Stimulated activated CD4-positive, alpha-beta T cell treated with anti-CD3 and anti-CD28 coated beads, Interleukin-15, amount 100 ng/mL, for 1 hour (primary cell): ENCODE measurements at places on chromosomes 7 and 10.

DNA sequence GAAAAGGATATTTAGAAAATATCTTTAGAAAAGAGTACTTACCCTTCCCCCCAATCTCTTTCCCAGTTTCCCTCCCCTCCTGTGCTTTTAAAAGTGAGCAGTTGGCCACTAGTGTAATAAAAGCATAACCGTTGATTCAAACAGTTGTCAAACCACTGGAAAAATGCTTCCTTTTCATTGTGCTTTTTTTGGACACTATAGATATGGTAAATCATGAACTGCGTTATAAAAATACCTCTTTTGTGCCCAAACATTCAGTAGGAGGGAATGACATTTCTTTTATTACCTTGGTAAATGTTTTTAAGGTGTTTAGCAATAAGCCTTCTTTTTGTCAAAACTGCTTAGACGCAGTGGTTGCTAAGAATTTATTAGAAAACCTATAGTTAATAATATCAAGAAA lies 232.4 kb downstream of the SLC25A13 start:
- no peak for DNase-seq

DNA sequence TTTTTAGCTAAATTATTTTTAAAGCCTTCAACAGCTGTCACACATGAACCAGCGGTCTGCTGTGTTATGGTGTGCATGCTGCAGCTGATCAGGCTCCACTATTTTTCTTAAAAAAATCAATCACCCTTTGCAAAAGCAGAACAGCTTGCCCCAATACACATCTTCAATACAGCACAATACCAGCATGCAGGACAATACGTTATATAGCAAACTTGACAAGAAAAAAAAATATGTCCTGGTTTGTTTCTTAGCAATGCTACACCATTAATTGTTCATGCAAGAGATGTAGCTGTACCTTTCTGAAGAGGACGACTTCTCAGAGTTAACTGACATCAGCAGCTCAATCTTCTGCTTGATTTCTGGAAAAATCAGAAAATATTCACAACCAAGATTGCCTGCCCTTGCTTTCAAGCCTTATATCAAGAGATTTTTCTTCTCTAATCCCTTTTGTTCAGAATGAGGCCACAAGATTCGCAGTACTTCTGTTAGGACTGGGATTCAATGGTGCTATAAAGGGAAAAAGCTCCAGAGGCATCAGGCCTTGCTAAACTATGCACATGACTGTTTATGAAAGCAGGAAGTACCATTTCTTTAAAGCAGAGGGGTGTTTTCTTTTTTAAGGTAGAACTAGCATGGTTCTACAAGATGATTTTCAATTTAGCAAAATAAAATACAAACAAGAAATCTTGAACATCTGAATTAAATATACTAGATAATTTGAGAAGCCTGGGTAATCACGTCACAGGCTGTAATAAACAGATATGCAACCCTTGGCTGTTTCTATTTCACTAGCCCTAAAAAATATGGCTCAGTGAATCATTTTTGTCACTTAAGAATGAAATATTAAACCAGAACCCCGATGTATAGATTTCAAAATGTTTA lies 120.0 kb downstream of the SRPK2 start:
- DNase-seq, result no peak

DNA sequence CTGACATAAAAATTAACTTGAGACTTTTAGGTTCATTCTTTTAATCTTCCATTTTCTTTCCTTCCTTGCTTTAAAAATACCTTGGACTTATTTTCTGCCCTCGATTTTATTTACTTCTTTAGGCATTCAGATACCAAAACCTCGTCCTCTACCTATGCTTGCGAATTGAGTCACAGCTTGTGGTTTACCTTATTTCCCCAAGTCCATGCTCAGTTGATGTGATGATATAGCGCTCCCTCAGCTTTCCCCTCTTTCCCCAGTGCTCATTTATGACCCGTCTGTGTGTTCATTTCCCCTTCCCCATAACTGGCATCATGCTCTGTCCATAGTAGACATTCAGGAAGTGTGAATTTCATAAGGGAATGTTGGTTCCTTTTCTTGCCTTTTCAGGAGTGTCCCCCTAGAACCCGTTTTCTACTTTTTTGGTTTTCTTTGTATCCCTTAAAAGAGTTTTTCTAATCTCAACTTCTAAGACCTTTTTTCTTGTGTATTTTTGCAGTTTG lies 19.1 kb upstream of the PRKRIP1 start:
- no peak for DNase-seq

DNA sequence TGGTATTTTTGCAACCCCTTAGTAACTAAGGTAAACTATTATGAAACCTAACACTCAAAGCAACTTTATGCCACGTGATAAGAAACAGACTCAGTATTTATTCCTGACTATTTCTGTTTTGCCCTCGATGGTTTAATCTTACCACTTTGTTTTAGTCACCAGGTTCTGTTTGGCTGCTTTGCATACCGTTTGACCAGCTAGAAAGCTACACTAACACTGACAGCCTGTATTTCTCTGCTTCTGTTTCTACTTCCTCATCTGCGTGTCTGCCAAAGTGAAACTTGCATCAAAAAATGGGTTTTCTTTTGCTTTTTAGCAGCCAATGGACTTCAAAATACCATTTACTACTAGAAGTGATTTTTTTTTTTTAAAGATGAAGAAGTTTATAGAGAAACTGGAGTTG lies 802.5 kb downstream of the GRM8 start:
- no peak for DNase-seq

GRCh38 chr10:62735464-62736167 lies 68.9 kb upstream of the ADO start:
- no peak for DNase-seq

DNA sequence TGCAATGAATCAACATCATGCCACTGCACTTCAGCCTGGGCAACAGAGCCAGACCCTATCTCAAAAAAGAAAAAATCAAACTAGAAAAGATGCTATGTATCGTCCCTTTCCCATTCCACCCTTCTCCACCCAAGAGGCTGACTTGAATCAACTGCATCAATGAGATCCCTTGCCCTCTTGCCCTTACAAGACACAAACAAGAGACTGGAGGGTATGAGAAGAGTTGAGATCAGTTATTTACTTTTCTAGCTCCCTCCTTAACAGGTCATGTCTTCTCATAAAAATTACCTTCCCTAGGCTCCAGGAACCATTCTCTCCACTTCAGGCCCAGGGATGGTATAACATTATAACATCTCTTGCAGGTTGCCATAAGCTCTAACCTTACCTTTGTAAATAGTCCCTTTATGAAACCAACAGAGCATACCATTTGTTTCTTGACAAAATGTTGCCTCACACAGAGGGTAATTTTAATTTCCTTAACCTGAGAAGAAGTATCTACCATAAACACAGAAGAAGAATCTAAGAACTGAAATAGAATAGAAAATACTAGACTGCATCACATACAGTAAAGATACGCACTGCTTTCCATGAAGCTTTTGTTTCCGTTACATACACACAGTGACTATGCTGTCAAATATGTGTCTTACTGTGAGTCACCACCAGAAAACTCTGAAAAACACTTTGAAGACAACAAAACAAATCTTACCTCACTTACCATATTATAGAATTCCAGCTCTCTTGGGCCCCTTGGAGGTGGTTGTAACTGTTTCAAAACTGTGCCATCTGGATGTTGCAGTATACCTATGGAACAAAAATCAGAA lies 30.5 kb downstream of the IPMK start:
- DNase-seq, result no peak

GRCh38 chr10:16788125-16788524 lies 29.1 kb downstream of the RSU1 start:
- DNase-seq, result no peak

DNA sequence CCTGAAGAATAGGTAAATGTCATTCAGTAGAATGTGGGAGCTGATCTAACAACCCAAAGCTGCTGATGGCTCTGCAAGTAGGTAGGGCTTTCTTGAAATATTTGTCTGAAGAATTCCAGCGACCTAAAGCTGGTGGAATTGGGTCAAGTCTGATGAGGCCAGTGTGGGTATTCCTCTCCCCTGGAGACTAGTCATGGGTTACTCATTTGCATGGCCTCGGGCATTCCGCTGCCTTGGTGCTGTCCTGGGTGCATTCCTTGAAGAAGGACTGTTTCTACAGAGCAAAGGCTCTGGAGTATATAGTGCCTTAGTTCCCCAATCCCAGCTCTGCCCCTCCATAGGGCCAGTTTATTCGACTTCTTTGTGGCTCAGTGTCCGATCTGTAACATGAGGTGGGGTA lies 19.2 kb downstream of the PDK4 start:
- DNase-seq, result no peak

GRCh38 chr7:51014811-51015210 lies 232.1 kb upstream of the GRB10 start:
- no peak for DNase-seq

GRCh38 chr7:137909042-137909441 lies 62.3 kb upstream of the DGKI start:
- DNase-seq, result no peak

- no peak for DNase-seq
Observed at GRCh38 chr7:48428091-48428684, 256.9 kb downstream of the ABCA13 start.

- DNase-seq, result no peak
Observed at GRCh38 chr10:1163204-1163660, 107.0 kb downstream of the WDR37 start.
